ENCODE measurements at places on chromosomes 5 and 9.
A peak's percentile ranks its signal among the peaks of the same experiment; 100 is the strongest.

- no peak for DNase-seq
These were observed 72.9 kb downstream of the TARS1 start for GRCh38 chr5:33513462-33514185.

DNA sequence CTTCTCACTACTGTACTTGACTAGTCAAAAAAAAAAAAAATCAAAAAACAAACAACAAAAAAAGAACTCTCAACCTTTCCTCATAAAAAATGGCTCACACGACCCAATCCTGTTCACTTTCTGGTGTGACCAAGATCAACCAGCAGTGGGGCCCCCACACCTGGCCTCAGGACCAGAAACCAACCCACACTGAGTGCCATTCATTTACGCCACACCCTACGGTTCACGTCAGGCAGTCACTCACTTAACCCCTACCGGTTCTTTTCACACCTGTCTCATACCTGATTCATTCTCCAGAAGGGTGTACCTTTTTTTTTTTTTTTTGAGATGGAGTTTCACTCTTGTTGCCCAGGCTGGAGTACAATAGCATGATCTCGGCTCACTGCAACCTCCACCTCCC, 5.7 kb downstream of the SUSD1 start:
- peak; percentile 21 for DNase-seq

- no peak for DNase-seq
These were observed 13.7 kb downstream of the RNF14 start for GRCh38 chr5:141982626-141983025.

DNA sequence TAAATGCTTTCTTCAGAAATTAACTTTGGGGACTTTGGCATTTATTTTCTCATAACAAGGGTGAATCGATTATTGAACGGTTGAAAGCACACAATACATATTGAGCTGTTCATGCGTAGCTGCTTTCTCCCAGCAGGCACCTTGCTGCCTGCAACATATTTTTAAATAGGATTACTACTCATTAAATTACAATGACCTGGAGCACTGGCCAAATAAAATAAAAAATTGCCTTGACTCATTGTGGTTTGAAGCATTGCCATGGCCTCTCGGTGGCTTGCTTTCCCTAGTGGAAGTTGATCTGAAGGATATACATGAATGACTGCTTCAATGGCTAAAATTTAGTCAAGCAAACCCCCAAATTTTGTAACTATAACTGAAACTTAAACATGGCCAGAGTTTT, 181.6 kb upstream of the NUDT12 start:
- no peak for DNase-seq

DNA sequence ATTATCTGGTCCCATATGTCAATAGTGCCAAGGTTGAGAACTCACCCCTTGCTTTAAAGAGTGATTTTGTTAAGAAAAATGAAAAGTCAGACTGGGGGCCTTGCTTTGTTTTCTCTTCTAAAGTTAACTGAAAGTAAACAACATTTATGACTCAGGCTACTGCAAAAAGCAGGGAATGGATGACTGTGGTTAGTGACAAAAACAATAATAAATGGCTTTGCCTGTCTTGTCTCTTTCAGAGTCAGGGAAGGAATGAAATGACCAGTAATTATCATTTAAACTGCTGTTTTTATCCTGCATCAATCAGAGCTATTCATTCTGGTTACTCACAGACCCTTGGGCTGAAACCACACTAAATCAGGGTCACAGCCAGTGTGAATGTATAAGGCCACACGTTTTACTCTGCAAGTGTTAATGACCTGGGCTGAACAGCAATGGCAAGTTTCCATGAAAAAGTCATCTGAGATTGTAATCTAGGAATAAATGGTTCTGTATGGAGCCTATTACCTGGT, 112.2 kb downstream of the ZNF608 start:
- DNase-seq: peak; percentile 33

Data from DMS53 (cell line).